ENCODE measurements at places on chromosomes 5 and 9.

DNA sequence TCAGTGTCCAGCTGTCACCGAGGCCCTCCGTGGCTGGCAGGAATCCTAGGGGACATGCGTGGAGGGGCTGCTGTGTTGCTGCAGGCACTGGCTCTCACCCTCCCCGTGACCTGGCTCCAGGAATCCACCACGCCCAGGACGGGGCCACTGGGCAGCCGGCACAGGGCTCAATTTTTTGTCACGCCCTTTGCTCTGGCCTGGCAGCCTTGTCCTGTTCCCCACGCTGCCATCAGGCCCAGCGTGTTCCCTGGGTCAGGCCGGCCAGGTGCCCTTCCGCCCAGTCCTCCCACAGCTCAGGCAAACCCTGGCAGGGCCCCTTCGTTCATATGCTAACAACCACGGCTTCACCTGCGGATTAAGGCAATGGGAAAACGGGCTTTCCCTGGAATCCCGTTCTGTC, 37.3 kb downstream of the PROP1 start:
- DNase-seq = no peak

DNA sequence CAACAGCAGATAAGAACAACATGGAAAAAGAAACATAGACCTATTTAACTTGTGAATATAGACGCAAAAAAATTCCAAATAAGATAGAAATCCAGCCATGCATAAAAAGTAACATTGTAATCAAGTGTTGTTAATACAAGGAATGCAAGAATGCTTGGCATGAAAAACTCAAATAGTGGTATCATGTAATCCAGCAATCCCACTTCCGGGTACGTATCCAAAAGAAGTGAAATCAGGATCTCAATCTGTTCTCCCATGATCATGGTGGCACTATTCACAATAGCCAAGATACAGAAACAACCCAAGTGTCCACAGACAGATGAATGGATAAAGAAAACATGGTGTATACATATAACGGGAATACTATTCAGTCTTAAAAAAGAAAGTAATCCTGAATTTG, 437.4 kb downstream of the ARHGEF28 start:
- no peak for DNase-seq

DNA sequence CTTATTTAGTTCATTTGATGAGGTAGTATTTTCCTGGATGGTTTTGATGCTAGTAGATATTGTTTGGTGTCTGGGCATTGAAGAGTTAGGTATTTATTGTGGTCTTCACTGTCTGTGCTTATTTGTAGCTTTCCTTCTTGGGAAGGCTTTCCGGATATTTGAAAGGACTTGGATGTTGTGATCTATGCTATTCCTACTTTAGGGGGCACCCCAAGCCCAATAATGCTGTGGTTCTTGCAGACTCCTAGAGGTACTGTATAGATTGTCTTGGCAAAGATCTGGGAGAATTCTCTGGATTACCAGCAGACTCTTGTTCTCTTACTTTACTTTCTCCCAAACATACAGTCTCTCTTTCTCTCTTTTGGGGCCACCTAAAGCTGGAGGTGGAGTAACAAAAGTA, 315.7 kb downstream of the MAT2B start:
- no peak for DNase-seq

GRCh38 chr5:111227801-111228200, 3.6 kb downstream of the CAMK4 start:
- DNase-seq = no peak

GRCh38 chr5:161498531-161498930, 48.0 kb downstream of the GABRB2 start:
- no peak for DNase-seq

GRCh38 chr5:167412556-167412955, 878.9 kb upstream of the WWC1 start:
- no peak for DNase-seq

GRCh38 chr9:115606838-115607237, 488.9 kb upstream of the TNC start:
- no peak for DNase-seq

DNA sequence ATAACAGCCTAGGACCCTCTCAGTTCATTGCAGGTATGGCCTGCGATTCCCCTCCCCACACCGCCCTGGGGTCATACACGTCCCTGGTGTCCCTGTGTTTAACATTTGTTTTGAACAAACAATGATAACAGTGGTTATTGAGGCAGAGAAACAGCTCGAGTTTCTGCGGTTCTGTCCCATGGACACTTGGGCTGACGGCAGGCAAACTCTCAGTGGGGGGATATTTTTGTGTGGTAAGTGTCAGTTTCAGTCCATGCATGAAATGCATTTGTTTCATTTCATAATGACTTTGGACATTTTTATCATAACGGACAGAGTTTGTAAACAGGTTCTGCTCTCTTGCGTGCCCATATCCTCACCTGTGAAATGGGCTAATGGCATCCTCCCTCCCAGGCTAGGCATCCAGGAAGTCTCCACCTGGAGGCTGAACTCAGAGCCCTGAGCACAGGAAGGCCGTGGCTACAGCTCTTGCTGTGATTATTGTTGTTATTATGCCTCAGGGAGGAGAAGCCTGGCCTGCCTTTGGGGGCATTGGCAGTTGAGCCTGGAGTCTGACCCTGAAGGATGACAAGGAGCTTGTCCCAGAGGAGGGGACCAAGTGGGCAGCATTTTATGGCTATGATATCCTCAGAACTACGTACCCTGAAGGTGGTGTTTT, 190.9 kb downstream of the GADD45G start:
- DNase-seq = no peak

DNA sequence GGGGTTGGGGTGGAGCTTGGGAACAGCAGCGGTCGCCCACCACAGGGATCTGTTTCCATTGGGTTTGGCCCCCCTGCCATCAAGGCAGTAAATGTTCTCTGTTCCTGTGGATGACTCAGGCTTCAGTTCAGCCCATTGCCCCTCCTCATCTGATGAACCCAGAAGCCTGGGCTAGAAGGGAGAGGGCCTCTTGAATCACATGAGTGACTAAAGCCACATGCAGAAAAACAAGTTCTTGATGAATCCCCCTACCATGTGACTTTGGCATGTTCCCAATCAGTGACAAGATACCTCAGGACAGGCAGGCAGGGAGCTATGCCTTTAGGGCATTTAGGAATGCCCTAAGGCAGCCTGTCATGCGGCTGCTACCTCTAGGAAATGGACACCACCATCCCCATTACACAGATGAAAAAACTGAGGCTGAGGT, 2.5 kb downstream of the SH3PXD2B start:
- DNase-seq = no peak

- DNase-seq = no peak
Observed at GRCh38 chr9:136613824-136614371, 48.8 kb upstream of the EGFL7 start.

- DNase-seq = no peak
Observed at GRCh38 chr5:45847877-45848276, 151.7 kb upstream of the HCN1 start.

GRCh38 chr9:93590609-93591234, 14.3 kb downstream of the PHF2 start:
- DNase-seq = no peak

GRCh38 chr5:159490507-159490906, 160.2 kb upstream of the IL12B start:
- DNase-seq = no peak

DNA sequence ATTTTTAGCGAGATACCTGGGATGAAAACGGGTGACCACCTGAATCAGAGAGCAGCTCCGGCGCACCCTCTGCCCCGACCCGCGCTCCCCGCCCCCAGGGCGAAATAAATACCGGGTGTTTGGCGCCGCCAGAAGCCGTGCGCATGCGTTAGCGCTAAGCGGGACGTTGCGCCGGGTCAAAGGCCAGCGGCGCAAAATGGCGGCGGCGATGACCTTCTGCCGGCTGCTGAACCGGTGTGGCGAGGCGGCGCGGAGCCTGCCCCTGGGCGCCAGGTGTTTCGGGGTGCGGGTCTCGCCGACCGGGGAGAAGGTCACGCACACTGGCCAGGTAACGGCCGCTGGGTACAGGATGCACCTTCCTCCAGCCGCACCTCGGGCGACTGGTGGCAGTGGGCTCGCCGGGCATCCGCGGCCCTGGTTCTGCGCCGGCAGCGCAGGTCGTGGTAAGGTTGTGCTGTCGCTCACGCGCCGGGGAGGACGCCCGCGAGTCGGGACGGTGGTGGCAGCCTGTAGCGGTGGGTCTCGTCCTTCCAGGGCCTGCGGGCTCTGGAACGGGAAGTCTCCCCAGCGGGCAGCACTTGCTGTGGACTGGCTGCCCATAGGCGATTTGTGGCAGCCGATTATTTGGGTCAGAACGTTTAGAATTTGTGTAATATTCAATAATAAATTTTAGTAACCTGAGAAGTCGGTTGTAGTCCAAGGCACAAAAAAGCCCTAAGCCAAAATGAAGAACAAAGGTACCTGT, at the start of gene NDUFS6:
TSS of gene NDUFS6 (plus strand) at position 186 of the 745 bp plus-strand sequence. CDS start at position 197, 11 bp downstream.
- peak; percentile 40 for DNase-seq

DNA sequence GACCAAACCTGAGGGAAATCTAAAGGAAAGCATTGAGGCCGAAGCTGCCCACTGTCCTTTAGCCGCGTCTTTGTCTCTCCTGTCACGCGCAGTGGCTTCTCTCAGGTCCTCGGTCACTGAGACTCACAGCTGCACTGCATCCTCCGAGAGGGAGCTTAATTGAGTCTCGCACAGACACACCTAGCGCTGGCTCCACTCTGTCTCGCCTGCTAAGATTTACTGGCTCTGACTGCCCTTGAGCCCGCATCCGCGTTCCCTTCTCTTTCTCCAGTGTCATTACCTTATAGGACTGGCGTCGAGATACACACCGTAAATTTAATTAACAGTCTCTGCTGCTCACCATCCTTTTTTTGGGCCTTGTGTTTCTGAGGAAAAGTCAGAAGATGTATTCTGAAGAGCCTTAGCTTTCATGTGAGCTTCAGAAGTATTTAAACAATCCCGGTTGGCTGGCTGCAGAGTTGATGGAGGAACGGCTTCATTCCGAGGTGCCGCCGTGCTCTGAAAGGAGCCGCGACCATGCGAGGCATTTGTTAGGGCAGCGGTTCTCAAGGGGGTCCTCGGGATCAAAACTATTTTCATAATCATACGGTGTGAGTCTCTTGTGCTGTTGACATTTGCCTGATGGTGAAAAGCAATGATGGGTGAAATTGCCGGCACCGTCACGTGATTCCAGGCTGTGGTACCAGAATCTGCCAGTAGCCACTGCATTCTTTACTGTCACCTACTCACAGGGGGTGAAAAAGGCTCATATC, 58.3 kb downstream of the GPR107 start:
- DNase-seq = peak; percentile 66

GRCh38 chr5:134245101-134245604, 19.3 kb upstream of the PPP2CA start:
- DNase-seq = no peak

DNA sequence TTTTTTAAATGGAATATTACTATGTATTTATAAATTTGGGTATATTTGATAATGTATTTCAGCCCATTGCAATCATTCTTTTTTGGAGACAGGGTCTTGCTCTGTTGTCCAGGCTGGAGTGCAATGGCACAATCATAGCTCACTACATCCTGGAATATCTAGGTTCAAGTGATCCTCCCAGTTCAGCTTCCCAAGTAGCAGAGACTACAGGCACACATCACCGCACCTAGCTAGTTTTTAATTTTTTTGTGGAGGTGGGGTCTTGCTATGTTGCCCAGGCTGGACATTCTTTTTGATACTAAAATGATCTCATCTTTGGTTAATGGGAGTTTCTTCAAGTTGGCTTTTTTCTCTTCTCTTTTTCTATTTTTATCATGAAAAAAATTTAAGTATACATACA, 91.3 kb downstream of the UNC13B start:
- DNase-seq = no peak

DNA sequence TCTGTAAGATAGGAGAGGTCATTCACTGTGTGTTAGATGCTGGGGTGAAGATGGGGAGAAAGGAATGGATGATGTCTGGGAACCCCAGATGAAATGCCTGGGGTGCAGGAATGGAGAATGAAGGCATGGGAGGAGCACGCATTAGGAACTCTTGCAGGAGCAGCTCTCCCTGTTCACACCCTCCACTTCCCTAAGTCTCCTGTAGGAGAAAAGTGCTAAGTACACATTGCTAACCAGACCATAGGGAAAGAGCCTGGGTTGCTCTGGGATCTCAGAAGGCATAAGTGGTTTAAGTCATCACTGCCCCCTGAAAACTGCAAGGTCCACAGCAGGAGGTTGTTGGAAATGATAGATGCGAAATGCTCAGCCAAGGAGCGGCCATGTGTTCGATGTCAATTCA, 163.1 kb downstream of the SEC61B start:
- DNase-seq = no peak

GRCh38 chr9:109705515-109705914, 74.5 kb upstream of the PALM2AKAP2 start:
- no peak for DNase-seq

GRCh38 chr5:43193181-43193893, 1.3 kb downstream of the NIM1K start:
- DNase-seq = no peak

DNA sequence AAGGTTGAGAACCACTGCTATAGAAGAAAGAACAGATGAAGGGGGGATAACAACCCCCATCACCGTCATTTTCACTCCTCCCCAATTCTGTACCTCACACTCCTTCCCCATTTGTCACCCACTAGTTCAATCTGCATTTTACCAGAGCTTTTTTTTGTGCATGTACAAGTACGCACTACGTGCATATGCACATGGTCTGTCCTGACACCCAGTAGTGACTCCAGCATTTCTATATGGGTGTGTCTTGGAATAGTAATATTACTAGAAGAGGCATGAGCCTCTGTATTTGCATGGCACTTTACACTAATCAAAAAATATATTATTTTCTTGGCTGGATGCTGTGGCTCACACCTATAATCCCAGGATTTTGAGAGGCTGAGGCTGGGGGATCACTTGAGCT, 38.7 kb downstream of the NIM1K start:
- DNase-seq = no peak

DNA sequence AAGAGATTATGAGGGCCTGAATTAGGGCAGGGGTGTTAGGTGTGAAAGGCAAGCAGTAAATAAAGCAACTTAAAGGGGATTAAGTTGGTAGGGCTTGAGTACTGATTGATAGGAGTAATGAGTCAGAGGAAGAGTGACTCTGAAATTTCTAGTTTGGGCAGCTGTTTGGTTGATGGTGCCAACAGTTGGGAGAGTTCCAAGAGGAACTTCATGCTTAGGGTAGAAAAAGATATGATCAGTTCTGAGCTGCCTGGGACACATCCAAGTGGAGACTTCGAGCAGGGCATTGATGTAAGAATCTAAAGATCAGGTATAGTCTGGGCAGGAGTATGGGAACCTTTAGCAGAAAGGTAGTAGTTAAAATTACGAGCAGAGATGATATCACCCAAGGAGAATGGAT, 10.2 kb downstream of the MAMDC2 start:
- DNase-seq = no peak

DNA sequence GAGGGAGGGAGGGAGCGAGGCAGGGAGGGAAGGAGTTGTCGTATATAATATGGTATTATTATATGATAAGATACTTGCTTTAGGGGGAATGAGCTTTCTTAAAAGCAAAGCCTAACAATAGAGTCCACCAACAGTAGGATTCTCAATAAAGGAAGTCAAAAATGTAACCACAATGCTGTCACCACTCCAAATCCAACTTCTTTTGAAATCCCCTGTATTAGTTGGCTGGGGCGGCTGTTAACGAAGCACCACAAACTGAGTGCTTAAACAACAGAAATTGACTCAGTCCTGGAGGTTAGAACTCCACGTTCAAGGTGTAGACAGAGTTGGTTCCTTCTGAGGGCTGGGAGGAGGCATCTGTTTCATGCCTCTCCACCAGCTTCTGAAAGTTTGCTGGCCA, 23.1 kb downstream of the GAS1 start:
- no peak for DNase-seq

- DNase-seq = no peak
Observed at GRCh38 chr5:5688194-5688924, 265.9 kb downstream of the ICE1 start.

GRCh38 chr5:154334406-154335064, 111.3 kb upstream of the SAP30L start:
- DNase-seq = no peak

GRCh38 chr5:100479079-100479688, 56.0 kb upstream of the FAM174A start:
- DNase-seq = peak; percentile 2

Data from NCI-H187 (cell line).